ENCODE measurements at places on chromosomes 1 and 21.
A peak's percentile ranks its signal among the peaks of the same experiment; 100 is the strongest.

DNA sequence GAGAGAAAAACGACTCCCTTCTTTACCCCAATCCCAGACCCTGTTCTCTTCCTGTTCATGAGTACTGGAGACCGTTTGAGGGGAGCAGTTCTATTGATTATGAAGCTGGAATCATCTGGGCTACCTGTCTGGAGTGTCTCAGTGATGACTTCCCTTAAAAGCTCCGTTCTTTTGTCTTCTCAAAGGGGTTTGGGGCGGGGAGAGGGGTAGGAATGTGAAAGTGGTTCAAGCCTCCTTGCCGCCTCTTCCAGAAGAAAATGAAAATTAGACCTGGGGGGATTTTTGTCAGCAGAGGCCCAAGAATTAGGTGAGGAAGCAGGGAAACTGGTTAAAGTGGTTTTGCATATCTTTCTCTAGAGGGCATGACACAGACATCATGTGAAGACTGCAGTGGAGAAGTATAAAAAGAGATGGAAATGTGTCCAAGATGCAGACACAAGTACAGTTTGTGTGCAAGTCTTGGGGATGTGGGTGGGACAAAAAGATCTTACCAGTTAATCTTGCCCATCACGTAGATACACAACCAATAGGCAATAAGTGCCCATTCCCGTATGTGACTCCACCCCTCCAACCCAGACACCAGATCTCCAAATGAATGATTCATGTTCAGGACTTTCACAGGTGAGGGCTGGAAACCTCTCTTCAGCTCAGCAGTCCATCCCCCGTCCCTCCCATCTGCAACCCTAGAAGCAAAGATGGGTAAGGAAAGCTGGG lies 470 bp upstream of the MTMR11 start:
- no peak for DNase-seq

DNA sequence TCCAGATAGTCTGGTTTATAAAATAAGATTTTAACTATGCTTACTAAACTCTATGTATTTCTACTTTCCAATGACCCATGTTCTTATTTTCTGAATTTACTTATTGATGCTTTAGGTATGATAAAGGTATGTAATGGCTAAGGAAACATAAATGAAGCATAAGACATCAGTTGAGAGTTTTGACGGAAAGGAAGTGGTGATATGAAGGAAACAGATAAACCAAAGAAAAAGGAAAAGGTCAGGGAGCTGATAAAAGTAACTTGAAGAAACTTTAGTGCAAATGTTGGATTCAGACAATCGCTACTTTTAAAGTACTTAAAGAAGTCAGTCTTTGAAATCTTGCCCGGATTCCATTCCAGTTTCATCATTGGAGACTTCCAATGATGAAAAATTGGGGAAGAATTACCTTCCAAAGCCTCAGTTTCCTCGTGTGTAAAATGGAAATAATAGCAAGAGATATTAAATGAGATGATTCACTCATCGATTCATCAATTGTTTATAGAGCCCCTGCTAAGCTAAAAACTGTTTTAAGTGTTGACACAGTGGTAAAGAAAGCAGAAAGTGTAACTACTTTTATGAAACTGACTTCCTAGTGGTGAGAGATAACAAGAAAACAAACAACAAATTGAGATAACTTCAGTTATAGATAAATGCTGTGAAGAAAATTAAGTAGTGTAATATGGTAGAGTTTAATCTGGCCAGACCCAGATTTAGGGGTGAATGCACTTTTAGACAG lies 10.6 kb downstream of the PTPRC start:
- DNase-seq: no peak

DNA sequence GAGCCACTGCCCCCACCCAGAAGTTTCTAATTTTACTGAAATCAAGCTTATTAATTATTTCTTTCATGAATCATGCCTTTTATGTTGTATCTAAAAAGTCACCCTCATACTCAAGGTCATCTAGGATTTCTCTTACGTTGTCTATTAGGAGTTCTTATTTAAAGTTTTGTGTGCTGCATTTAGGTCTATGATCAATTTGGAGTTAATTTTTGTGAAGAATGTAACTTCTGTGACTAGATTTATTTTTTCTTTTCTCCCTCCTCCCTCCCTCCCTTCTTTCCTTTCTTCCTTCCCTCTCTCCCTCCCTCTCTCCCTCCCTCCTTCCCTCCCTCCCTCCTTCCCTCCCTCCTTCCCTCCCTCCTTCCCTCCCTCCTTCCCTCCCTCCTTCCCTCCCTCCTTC lies 317.6 kb downstream of the PLA2G4A start:
- DNase-seq: no peak

DNA sequence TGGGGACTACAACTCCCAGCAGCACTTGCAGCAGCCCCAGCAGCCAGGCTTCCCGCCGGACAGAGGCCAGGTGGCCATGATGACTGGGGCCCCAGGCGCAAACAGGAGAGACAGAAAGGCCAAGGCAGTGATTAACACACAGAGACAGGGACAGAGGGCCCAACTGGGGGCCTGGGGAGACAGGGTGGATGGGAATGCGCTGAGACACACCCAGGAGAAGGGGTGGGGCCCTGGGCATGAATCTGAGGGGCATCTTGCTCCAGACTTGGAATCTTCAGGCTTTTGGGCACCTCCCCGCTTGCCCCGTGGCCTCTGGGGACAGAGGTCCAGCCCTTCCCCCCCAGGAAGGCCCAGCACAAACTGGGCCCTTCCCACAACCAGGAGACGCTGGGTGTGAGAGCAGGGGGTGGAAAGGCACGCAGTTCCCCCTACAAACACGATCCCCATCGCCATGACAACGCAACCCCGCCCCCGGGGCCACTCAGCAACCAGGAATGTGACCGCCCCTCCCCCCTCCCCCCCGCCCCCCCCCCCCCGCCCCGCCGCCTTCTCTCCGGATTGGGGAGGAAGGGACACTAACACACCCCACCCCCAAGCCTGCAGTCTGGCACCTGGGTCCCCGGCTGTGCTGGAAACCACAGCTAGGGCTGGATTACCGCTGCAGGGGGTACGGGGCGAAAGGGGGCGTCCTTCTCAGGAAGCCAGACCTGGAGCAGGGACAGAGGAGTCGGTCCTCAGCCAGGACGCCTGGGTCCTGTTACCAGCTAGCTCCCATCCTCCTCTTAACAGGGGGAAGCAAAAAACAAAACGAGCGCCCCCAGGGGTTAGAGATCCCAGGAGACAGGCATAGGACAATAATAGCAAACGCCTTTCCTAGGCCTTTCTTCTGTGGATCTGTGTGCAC lies 4.5 kb downstream of the HDGF start:
- peak; percentile 62 for DNase-seq

DNA sequence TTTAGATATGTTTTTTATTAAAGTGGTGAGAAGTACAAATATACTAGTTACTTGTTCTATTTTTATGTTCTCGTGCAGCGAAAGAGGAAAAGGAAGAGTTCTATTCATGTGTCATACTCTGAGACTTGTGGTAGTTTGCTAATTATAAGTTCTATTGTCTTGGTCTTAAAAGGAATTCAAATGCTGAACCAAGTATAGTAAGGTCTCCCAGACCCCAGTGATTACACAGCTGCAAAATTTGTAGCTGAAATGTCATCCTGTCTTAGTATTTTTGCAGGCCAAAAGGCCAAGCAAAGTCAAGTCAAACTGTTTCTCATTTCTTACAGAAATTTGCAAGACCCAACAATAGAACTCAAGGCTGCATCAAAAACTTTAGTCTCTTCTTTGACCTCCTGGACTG lies 268.7 kb downstream of the CHRM3 start:
- no peak for DNase-seq

DNA sequence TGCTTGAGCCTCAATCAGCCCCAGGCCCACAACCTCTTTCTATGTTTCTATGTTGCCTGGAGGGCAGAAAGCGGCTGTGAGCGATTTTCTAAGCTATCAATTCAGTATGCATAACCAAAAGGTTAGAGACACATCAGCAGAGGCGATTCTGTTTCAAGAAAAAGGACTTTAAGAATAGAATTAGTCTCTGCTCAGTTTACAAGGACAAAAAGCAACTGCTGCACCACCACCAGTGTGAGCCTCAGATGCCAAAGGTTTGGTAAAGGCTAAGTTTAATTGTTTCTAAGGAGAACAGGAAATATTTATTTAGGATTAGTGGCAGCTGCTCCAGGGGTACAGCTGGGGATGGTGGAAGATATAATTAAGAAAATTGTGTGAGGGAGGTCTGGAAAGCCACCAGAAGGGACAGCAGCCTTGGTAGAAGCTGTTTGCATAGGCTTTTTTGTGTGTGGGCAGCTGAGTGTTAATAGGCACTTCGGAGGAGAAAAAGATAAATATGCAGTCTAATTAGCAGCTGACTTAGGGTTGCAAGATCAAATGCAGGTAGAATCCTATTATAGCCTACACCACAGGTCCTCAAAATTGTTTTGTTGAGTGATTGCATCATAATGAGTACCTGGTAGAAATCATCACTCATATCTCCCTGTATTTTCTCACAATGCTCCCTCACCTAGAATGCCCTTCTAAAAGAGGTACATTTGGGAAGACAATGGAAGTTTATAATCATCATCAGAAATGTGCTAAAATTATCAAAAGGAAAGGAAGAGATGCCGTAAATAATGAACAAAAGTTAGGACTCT lies 35.8 kb downstream of the ZC3H11B start:
- no peak for DNase-seq

DNA sequence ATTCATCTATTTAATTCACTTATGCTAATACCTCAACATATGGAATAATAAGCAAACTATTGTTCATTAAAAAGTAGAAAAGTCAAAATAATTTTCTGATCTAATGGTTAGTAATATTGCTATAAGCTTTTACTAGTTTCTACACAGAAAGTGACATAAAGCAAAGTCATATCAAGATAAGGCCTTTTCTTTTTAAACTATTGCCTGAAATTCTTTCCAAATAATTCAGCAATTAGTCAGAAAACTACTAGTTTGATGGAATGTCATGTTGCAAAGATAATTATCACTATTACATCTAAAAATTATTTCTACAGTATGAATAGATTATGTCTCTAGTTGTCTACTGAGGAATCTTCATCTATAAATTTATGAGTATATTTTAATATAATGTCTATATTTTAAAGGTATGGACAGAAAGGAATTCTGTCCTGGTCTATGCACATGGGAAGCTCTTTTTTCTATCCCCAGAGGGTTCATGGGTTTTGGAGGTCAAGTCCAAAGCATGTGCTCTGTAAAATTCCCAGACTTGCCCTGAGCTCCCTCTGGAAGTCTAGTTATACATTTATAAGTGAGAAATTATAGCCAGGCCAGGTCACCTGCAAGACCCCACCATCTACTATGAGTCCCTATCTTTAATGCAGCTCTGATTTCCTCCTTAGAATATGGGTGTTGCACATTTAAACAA lies 84.6 kb upstream of the DPYD start:
- no peak for DNase-seq

GRCh38 chr21:43619856-43620255 lies 39.4 kb downstream of the HSF2BP start:
- DNase-seq: no peak

- peak; percentile 84 for DNase-seq
These were observed at the start of gene PLEKHO1 for GRCh38 chr1:150149271-150150132. TSS of gene PLEKHO1 (plus strand) at chr1:150149916. CDS start at chr1:150150258, 342 bp downstream.

DNA sequence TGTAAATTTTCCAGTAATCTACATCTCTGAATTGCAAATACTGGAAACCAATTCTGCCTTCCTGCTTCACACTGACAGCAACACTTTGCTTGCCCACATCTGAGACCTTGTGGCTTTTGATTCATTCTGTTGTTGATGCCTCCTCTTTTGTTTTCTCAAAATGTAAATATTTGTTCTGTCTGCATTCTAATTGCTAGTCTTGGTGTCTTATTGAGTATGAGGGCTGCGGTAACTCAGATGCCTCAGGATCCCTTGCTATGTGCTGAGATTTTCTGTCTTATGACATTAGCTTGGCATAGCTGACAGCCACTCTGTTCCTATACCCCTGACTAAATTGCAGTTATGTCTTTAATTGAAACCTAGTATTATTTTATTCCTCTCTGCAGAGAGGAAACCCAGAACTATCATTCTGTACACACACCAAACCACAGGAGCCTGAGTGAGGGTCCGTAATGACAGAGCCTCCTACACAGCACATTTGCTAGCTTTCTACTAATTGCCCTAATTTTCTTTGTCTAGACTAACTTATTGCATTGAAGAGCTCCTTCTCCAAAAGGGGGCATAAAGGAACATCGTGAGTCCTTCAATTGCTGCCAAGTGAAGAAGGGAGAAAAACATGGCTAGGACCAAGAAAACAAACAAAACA lies 72.1 kb downstream of the GREM2 start:
- no peak for DNase-seq

DNA sequence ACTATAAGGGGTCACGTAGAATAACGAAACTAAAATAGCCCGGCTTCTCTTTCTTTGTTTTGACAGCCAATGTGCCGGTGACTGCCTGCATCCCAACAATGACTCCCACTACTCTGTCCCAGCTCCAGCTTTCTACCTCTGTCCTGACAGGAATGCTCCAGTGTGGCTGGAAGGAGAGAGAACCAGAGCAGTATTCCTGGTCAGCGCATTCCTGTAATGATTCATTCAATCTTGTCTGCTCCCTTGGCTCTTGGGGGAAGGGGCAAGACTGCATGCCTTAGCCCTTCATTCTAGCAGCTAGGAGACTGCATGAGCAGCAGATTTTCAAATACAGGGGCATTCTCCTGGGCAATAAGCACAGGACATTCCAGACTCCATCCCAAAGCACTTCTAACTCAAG lies 132.1 kb upstream of the PRMT6 start:
- DNase-seq: no peak

DNA sequence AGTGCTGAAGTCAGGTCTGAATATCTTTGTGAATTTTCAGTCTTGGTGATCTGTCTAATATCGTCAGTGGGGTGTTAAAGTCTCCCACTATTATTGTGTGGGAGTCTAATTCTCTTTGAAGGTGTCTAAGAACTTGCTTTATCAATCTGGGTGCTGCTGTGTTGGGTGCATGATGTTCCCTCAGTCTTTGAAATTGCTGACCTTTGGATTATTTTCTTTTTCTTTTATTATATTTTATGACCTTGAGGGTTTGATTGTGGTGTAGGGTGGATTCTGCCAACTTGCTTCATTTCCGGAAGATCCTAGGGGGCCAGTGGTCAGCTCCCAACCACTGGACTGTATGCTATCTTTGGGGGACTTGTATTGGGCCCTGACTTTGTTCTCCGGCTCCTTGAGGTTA lies 415.3 kb downstream of the USP25 start:
- DNase-seq: no peak

DNA sequence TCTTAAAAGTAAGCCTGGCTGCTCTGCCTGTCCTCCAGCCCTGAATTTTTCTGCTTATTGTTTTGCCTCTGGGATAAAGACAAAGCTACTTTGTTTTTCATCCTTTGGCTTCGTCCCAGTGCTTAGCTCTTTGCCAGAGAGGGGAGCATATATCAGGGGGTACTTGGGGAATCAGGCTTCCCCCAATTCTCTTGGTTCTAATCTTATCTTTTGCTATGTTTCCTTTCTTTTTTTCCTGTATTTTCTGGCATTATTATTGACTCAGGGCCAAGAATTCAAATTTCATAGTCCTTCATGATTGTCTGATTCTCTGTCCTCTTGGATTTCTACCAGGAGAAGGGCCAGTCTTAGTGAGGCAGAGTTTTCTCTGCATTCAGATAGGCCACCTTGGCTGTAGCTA lies 51.2 kb downstream of the GIPC2 start:
- no peak for DNase-seq

GRCh38 chr1:77126307-77126706 lies 92.9 kb downstream of the PIGK start:
- DNase-seq: peak; percentile 37

- no peak for DNase-seq
These were observed 54.9 kb upstream of the AJAP1 start for GRCh38 chr1:4599521-4599920.

All from GM10248 (cell line).